ENCODE measurements at places on chromosomes 3 and 15. TPM values are rescaled to one million over a fixed set of nuclear protein-coding genes. Genes with fewer than 3 reads are reported as not detected.
A peak's percentile ranks its signal among the peaks of the same experiment; 100 is the strongest.

DNA sequence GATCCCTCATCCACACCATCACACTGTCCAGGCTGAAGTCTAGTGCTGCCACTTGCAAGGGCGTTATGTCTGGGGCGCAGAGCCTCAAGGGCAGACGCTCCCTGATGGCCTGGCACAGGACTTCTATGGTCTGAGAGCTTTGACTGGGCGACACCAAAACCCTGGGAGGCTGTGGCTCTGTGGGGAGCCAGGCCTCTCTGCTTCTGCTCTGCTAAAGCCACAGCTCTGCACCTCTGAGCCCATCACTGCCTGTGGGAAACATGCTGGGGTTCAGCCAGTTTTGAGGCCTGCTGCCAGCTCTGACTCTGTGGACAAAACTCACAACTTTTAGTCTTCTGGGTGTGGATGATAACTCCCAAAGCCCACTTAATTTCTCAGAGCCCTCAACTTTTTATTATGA lies 6.3 kb upstream of the LCTL start:
- H3K4me1 ChIP-seq = peaks cover 1% of the 10 kb centered on the region
- no peak overlapping the region for H3K4me3 ChIP-seq
- DNase-seq = no peak
- H3K27me3 ChIP-seq = no peaks in the 10 kb centered on the region
- no peaks in the 10 kb centered on the region for H3K36me3 ChIP-seq
- no peak overlapping the region for H3K27ac ChIP-seq

DNA sequence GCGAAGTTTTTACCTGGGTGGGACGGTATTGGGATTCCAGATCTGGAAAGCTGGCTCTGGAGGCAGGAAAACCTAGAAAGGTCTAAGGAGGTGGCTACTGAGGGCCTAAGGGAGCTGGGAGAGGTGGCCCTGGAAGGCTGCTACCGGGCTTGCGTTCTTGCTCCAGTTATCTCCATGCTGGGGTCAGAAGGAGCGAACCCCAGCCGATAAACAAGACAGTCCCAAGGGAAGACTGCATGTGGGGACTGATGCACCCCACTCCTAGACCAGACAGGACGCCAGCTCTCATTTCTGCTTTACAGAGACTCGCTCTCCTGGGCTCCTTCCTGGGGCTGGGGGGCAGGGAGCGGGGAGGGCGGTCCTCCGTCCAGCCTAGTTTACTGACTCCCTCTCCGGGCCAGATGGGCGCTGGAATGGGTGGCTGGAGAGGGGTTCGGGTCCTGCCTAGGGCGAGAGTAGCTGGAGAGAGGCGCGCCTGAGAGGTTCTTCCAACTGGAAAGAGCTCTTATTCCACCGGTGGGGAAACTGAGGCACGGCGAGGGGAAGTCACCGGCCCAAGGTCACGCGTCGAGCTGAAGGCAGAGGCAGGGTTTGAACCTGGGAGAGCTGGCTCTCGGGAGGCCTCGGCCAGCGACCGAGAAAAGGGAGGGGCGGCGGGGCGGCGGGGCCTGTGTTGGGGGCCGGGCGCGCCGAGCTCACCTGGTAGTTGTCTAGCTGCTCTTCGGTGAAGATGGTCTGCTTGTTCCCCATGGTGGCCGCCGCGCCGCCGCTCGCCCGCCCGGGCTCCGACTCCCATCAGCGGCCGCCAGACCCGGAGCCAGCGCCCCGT lies 565 bp downstream of the CIB2 start:
- no peaks in the 10 kb centered on the region for H3K27me3 ChIP-seq
- no peaks in the 10 kb centered on the region for H3K4me1 ChIP-seq
- peak overlapping the region; percentile 48 for H3K4me3 ChIP-seq
- H3K27ac ChIP-seq = peak overlapping the region; percentile 89
- DNase-seq = peak; percentile 36

DNA sequence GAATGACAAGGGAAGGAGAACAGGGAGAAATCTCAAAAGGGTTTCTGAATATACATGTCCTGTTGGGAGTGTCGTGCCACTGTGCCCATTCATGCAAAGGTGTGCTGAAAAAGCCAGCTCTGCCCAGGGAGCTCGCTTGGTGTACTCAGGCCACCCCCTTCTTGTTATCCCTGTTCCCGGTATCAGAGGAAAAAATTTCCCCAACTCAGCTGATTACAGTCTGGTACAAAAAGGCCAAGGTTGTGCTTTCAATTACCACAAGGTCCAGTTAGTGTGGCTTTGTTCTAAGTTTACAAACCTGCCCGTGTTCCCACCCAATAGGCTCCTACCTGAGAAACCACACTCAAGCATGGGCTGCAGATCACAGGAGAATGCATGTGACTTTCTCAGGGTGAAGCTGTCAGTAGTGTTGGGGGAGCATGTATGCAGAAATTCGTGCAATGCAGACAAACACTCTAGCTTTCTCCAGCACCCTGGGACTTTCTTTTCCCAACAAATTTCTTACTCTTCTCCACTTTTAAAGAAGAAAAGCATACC lies 648.5 kb downstream of the NR2F2 start:
- H3K27me3 ChIP-seq = no peaks in the 10 kb centered on the region
- DNase-seq = no peak
- no peaks in the 10 kb centered on the region for H3K4me1 ChIP-seq
- no peak overlapping the region for H3K4me3 ChIP-seq
- no peaks in the 10 kb centered on the region for H3K36me3 ChIP-seq

GRCh38 chr3:172102883-172103310 lies 63.5 kb downstream of the FNDC3B start:
- no peak overlapping the region for H3K4me3 ChIP-seq
- H3K36me3 ChIP-seq = no peaks in the 10 kb centered on the region
- no peaks in the 10 kb centered on the region for H3K27me3 ChIP-seq
- peaks cover 11% of the 10 kb centered on the region for H3K4me1 ChIP-seq
- H3K27ac ChIP-seq = no peak overlapping the region

GRCh38 chr15:100944986-100945385 lies 25.8 kb downstream of the LRRK1 start:
- DNase-seq = no peak
- H3K4me1 ChIP-seq = no peaks in the 10 kb centered on the region
- H3K27me3 ChIP-seq = no peaks in the 10 kb centered on the region
- H3K36me3 ChIP-seq = no peaks in the 10 kb centered on the region
- no peak overlapping the region for H3K27ac ChIP-seq

DNA sequence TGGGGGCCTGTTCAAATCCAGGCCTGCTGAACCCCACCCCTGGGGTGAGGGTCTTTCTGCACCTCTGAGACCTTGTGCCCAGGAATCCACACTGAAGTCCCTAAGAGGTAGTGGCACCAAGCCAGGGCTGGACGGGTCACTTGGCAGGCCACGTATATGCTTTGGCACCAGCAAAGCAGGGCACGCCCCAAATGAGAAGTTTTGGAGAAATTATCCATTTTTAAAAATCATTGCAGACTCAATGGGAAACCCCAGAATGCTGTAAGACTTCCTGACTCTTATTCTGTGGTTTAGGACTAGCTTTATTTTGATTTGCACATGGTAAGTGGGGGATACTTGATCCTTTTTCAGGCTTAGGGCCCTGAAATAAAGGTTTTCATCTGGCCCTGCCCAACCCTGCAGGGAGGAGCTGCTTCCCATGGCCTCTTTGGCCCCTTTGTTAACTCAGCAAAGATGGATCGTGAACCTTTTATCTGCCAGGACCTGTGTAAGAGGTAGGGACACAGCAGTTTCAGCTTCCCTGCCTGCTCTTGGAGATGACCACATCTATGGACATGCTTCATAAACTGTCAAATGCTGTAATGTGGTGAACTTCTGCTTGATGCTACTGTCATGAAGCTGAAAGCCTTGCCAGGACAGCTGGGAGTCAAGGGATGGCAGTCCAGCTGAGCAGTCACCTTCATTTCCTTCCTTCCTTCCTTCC lies 88.0 kb downstream of the HMG20A start:
- peaks cover 19% of the 10 kb centered on the region for H3K4me1 ChIP-seq
- no peak overlapping the region for H3K4me3 ChIP-seq
- H3K27ac ChIP-seq = peak overlapping the region; percentile 21
- no peaks in the 10 kb centered on the region for H3K27me3 ChIP-seq

GRCh38 chr3:182959474-182960350 lies 20.6 kb downstream of the DCUN1D1 start:
- peaks cover 2% of the 10 kb centered on the region for H3K4me1 ChIP-seq
- H3K4me3 ChIP-seq = no peak overlapping the region
- no peak overlapping the region for H3K27ac ChIP-seq

The MST1 gene
- total RNA-seq = 17.3 TPM

The BFSP2 gene
- total RNA-seq = not detected

The ZNF662 gene
- total RNA-seq = 9.0 TPM

All from ovary (tissue), 10 donors.